ENCODE measurements at places on chromosomes 2 and 18. TPM values are rescaled to one million over a fixed set of nuclear protein-coding genes. Genes with fewer than 3 reads are reported as not detected.

Gene NEU2
- not detected for total RNA-seq

Gene REEP1
- not detected for total RNA-seq

Gene KCNS3
- total RNA-seq, result not detected

Gene UGT1A7
- total RNA-seq, result not detected

Gene PDE11A
- not detected for total RNA-seq

Gene FEV
- not detected for total RNA-seq

Gene EVA1A
- 25.2 TPM for total RNA-seq

DNA sequence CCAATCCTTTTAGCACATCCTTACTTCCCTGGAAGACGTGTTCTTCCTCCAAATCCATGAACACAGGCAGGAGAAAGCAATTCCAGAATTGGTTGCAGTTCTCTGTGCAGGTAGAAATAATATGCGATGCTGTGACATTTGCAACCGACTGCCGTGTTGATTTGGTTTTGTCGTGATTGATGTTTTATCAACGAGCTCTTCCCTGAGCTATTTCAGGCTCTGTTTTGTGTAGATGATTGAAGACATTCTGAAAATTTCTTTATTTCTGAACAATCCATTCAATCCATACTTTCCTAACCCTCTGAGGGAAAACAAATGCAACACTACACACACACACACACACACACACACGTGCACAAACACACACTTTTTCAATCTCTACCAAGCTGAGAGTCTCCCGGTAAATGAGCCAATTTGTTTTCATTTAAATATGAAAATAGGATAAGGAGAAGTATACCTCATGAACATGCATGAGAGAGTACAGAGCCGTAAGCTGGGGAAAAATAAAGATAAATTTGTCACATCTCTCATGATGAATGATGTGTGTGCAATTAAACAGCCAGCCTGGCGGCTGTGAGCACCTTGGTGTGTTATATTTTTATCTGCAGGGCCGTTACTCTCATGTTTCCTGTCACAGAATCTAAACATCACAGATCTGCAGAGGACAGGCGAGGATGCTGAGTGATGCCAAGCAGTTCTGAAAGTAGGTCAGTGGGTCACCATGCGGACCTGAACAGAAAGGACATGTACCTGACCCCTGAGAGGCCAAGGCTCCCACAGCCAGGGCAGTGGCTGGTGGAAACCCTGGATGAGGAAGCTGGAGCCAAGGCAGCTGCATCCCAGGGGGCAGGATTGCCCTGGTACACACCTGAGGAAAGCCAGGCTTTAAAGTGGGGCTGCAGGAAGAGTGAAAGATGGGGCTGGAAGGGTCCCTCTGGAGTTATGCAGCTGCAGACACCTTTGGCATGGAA is 64.8 kb downstream of the PDCL3 start:
- DNase-seq, result no peak

DNA sequence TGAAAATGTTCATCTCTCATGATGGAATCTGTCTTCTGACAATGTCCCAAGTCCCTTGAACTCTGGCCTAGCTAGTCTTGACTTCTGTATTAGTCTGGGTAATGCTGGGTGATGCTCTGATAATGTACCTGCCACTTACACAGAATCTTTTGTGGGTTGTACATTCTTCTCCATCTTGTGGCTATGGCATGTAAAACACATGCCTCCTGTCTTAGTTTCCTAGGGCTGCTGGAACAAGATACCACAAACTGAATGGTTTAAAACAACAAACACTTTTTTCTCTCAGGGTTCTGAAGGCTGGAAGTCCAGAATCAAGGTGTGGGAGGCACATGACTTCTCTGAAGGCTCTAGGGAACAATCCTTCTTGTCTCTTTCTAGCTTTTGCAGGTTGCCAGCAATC is 57.1 kb downstream of the RAPGEF4 start:
- DNase-seq, result no peak

DNA sequence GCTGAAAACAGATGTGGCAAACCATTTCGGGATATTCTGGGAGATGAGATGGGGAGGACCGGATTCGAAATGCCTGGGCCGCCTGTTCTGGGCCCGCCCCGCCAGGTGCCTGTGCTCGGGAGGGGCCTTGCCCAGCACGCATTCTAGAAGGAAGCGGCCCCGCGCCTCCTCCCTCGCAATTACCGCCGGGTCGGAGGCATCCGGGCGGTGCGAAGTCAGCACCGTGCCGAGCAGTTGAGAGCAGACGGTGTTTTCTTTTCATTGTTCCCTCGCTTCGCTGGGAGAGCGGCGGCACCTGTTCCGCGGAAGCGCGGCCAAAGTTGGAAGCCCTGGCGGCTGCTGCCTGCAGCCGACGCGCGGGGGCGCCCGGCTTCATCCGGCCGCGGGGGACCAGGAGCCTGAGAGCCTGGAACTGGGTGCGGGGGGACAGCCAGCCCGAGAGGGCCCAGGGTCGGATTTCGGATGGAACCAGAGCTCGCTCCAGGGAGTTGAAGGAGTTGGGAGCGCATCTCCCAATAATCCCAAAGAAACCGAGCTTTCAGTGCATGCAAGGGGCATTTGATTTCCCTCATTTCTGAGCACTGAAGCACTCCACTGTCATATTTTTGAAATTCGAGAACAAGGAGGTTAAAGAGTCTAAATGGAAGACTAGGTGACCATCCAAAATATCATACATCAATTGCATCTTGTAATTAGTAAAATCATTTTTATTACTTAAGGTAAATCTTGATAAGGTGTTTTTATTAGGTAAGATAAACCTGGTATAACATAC is 241.8 kb upstream of the RAB12 start:
- DNase-seq, result no peak

DNA sequence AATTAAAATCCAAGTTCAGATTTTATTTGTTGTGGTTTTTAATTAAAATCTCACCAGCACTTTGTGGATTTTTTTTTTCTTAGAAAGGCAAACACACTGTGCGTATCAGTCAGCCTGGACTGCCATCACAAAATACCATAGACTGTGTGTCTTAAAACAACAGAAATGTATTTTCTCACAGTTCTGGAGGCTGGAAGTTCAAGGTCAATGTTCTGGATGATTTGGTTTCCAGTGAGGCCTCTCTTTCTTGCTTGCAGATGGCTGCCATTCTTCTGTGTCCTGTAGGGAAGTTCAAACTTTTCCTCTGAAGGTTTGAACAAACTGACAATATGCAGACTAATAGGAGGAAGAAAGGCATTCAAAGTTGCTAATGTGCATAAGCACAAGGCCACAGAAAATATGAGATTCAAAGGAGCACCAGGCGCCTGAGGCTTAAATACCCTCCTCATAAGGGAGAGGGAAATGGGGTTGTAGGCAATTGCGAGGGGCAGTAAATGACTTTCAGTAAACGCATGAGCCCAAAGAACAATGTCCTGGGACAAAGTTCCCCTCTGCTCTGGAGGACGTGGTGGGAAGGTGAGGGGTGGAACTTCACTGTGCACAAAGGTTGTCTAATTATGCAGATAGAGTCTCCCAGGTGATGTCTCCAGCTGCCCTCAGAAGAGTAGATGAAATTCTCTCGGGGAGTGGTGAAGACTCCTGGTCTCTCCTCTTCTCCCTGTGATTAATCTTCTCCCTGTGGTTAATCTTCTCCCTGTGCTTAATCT is 26.5 kb upstream of the KCNF1 start:
- DNase-seq, result no peak

- no peak for DNase-seq
These were observed 104.0 kb downstream of the ITGB1BP1 start for GRCh38 chr2:9319338-9319715.

GRCh38 chr2:73561422-73561821 is 80.8 kb downstream of the NAT8 start:
- DNase-seq, result peak; percentile 7

- peak; percentile 13 for DNase-seq
These were observed 16.0 kb upstream of the TBR1 start for GRCh38 chr2:161400076-161400475.

- DNase-seq, result no peak
These were observed 24.7 kb downstream of the RND3 start for GRCh38 chr2:150462770-150463169.

- peak; percentile 8 for DNase-seq
These were observed 178.8 kb upstream of the CHST9 start for GRCh38 chr18:27363872-27364271.

DNA sequence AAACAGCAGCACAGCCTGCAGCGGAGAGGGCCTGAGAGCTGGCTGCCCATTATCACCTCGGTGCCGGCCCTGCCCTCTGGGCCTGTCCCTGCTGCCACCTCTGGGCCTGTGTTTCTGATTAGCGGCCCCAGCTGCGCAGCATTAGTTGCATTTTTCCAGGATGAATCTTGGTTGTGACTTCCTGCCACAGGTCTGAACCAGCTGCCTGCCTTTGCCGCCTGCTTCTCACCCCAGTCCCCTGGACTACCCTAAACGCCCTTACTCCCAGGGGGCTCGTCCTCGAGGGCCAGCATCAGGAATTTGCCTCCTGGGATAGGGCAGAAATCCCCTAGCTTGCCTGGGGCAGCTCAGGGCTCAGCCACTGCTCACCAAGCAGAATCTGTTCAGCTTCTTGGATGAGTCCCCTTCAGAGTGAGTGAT is 342.8 kb downstream of the DYSF start:
- DNase-seq, result no peak

DNA sequence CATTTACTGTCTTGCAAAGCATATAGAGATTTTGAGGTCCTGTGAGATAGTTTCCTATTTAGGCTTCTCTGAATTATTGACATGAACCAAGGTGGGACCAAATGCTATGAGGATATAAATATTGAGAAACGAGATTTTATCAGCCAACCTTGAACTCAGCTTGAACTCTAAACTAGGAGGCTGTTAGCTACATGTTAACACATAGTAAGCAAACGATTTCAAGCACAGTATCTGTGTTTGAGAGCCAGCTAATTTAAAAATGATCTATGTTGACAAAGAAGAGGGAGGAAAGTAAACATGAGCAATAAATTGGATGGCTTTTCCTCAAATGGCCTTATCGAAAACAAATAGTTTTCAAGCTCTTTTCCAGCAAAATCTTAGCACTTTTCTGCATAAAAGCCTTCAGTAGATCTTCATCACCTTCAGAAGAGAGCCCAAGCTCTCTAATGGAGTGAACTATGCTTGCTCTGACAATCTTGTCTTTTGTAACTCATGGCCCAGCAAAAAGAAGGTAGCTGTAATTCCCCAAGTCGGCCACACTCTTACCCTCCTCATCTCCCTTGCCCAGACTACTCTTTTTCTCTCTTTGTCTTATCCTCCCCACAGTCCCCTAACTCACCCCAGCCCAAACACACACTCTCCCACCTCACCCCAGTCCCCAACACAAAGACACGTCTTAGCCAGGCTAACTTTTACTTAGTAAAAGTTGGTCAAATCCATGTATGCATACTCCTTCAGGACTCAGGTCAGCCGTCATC is 14.7 kb downstream of the CD28 start:
- no peak for DNase-seq

DNA sequence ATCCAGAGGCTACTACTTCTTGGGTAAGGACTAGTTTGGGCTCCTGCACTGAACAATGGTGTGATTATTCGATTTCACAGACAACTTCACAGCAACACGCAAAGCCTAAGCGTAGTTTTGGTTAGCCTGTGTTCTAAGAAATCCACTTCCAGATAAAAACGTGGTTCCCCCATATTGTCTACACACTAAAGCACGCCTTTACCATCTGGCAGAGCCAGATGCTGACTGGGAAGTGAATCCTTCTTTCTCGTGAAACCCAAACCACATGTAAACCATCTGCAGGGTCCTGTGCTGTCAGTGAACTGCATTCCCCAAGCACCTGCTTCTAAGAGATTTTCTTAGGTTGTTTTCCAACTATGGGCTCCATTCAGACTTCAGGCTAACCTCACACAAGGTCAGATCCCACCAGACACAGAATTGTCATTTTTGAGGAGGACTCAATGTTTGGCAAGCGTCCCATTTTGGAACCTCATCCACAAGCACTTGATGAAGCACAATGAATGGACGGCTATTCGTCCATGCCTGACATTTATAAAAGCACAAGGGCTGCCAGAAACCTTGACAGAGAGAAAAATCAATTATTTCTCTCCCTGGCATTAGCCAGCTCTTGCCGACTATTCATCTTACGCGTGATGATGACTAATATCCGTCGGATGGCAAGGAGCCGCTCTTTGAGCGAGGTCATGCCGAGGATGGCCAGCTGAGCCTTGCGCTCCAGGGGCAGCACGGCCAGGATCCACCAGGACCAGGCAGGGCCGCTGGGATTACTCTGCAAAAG is 38.4 kb downstream of the LONRF2 start:
- no peak for DNase-seq

Measured in fibroblast of the aortic adventitia (primary cell).